ENCODE measurements at places on chromosomes 5 and 9.

- DNase-seq = no peak
Measured at GRCh38 chr5:170411100-170411499, 21.9 kb upstream of the KCNMB1 start.

- no peak for DNase-seq
Measured at GRCh38 chr5:147803926-147804325, 21.4 kb upstream of the JAKMIP2 start.

GRCh38 chr9:86009133-86009532, 68.2 kb downstream of the NAA35 start:
- DNase-seq = no peak

DNA sequence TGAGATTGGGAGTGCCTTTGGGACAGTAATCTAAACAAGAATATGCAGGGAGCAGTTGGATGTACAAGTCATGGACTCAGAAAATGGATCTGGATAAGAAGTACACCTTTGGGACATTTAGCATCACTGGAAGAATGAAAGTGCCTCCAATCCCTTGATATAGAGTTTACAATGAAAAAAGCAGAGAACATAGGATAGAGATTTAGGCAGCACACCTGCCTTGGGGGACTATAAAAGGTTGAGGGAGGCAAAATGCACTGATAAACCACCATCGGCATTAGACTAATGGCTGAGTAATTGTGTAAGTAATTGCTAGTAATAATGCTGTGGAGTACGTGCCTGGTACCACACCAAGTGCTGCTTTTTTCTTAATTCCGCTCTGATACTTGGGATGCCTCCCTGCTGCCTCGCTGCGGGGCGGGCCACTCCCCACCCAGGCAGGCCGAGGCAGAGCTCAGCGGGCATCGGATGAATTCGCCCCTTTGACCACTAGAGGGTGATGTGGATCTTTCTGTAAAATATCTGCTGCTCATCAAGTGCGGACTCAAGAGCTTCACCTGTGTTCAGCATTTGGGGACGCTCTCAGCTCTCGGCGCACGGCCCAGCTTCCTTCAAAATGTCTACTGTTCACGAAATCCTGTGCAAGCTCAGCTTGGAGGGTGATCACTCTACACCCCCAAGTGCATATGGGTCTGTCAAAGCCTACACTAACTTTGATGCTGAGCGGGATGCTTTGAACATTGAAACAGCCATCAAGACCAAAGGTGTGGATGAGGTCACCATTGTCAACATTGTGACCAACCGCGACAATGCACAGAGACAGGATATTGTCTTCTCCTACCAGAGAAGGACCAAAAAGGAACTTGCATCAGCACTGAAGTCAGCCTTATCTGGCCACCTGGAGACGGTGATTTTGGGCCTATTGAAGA, 99.9 kb downstream of the ANKRD18B start:
- peak; percentile 45 for DNase-seq
